Naive thymus-derived CD8-positive, alpha-beta T cell (primary cell): ENCODE measurements at places on chromosomes 16 and 17. TPM values are rescaled to one million over a fixed set of nuclear protein-coding genes. Genes with fewer than 3 reads are reported as not detected.

The EFNB3 gene
- not detected for polyA plus RNA-seq

The ABCA8 gene
- not detected for polyA plus RNA-seq

The SRL gene
- not detected for polyA plus RNA-seq

The SYT17 gene
- not detected for polyA plus RNA-seq

The YWHAE gene
- polyA plus RNA-seq = 34.2 TPM

The CPHXL2 gene
- not detected for polyA plus RNA-seq

The MAPT gene
- polyA plus RNA-seq = 0.21 TPM

The IGSF6 gene
- polyA plus RNA-seq = 0.22 TPM

The ZP2 gene
- not detected for polyA plus RNA-seq

The KRT36 gene
- polyA plus RNA-seq = not detected

The C1QTNF8 gene
- not detected for polyA plus RNA-seq

The OTOA gene
- polyA plus RNA-seq = not detected

The UBE2Z gene
- polyA plus RNA-seq = 65.2 TPM

The MYH2 gene
- not detected for polyA plus RNA-seq

The CDK3 gene
- 0.64 TPM for polyA plus RNA-seq

The MFAP4 gene
- not detected for polyA plus RNA-seq

The RGS9 gene
- not detected for polyA plus RNA-seq

The PPP1R9B gene
- polyA plus RNA-seq = 0.84 TPM

The CETP gene
- 0.20 TPM for polyA plus RNA-seq
